T-helper 1 cell (primary cell): ENCODE measurements at places on chromosomes 12 and 14.

DNA sequence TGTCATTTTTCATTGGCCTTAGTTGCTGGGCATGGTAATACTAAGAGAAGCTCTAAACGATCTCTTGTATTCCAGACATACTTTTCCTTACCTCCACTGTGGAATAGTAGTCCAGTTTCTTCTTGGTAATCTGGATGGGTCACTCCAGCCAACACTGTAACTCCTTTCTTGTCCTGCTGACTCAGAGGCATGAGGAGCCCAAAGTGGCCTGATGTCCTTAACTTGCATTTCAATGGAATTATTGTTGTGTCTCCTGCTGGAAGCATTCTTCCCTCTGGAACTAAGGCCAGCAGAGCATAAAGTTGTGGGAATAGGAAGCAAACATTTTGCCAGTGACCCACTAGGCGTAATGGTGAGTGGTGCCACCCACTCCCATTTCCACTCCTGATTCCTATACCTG is 33.1 kb downstream of the DAAM1 start:
- no peak for DNase-seq

DNA sequence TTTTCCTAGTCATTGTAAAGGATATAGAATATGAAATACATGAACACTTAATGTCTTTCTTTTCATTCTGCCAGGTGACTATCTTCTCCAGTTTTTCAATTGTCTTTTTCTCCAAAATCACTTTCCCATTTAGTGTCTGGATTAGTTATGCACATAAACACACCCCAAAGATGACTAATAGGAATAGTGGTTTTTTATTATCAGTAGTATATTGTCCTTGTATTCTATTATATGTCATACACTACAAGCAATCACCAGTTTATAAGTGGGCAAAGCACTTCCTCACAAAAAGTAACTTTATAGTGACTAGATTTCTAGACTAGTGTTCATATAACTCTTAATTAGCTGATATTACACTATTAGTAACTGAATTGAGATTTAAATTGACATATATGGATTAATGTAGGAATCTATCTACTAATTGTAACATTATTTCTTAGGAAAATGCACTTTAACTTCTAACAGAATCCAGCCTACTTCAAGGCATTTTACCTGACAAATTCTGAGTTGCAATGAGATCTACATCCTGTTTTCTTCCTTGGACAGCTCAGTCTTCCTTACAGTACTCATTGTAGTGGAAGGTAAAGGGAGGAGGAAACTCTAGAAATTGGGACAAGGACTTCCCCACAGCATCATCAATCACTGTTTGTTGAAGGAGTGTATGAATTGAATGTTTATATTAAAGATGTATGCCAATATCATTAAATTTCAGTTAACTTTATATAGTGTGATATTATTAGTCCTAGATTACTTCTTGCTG is 186.1 kb upstream of the GARIN2 start:
- no peak for DNase-seq

GRCh38 chr12:34219046-34219770 is 196.9 kb downstream of the ALG10 start:
- no peak for DNase-seq

DNA sequence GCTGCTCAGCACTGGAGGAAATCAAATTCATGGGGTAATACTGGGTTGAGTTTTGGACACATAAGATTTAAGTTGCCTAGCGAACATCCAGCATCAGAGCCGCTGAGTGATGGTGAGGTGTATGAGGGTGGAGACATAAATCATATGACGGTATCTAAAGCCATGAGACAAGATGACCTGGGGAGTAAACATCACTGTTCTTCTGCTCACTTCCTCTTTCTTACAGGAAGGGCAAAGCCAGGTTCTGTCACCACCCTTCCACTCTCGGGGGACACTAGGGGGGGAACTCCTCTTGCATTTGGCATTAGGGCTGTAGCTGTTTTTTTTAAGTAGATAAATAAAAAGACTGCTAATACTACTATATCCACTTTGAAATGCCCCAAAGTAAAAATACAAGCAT is 24.0 kb downstream of the PRDM4 start:
- no peak for DNase-seq

DNA sequence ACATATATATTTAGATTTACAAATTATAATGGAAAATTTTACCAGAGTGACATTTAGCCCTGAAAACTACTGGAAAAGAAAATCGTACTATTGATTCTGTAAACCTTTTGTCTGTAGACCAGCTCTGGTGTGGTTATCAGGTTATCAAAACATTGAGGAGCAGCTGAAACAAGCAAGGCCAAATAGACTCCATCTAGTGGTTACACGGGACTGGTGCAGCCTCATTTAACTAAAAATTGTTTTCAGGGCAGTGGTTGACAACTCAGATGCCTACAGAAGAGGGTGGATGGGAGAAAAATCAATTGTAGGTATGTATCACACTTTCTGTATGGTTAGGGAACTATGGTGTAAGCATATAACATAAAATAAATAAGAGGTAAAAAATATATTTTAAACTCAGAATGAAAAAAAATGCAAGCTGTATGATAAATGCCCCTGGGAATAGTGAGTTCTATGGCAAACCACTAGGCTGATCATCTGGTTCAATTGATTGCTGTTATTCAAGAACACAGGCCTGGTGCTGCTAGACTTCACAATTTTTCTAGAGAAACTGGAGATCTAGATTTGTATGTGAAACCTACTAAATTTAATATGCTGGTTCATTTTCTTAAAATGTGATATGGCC is 51.2 kb downstream of the ACSS3 start:
- no peak for DNase-seq

GRCh38 chr12:8038659-8039114 is 6.2 kb downstream of the FOXJ2 start:
- DNase-seq, result no peak

DNA sequence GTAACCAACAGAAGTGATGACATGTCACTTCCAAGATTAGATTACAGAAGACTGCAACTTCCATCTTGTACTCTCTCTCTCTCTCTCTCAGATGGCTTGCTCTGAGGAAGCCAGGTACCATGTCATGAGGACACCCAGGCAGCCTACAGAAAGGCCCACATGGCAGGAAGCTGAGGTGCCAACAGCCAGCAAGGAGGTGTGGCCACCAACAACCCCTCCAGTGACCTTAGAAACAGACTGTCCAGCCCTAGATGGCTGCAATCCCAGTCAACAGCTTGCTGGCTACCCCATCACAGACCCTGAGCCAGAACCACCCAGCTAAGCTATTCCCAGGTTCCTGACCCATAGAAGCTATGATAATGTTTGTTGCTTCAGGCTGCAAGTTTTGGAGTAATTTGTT is 178.4 kb downstream of the ITPR2 start:
- no peak for DNase-seq

- DNase-seq, result no peak
These were observed 44.8 kb downstream of the FBXW8 start for GRCh38 chr12:116955382-116956021.

- no peak for DNase-seq
These were observed 12.9 kb downstream of the BRI3BP start for GRCh38 chr12:125006365-125006764.

GRCh38 chr12:107760207-107760808 is 629 bp downstream of the PRDM4 start:
- DNase-seq, result peak; percentile 17

DNA sequence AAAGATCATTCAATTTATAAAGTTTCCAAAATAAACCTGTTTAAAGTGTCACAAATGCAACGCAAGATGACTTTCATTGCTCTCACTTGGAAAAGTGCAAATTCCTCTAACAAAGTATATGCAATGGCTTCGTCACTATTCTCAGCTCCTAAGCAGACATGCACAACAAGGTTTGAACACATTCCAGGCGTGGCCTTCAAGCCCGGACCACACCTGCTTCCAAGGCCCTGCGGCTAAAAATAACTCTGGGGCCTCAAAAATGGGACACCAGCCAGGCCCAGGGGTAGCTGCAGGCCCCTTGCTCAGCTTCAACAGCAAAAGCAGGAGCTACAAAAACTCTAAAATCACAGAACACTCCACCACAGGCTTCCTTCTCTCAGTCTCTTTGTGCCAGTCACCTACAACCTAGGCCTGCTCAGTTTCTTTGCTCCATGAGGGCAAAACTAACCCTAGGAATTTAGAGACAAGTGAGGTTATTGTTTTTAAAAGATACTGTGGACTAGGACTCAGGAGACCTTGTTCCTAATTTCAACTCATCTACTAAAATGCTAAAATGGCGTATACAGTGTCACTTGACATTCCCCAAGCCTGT is 29.3 kb downstream of the DUSP16 start:
- no peak for DNase-seq
